Naive thymus-derived CD4-positive, alpha-beta T cell (primary cell): ENCODE measurements at places on chromosomes 4 and X.

GRCh38 chrX:116226665-116227484, 56.3 kb downstream of the AGTR2 start:
- no peaks in the 10 kb centered on the region for H3K27me3 ChIP-seq
- H3K4me3 ChIP-seq, result no peak overlapping the region

- H3K4me1 ChIP-seq, result no peaks in the 10 kb centered on the region
- no peak overlapping the region for H3K4me3 ChIP-seq
- H3K27ac ChIP-seq, result no peak overlapping the region
- H3K27me3 ChIP-seq, result no peaks in the 10 kb centered on the region
These were observed 72.5 kb upstream of the ATOH1 start for GRCh38 chr4:93756101-93756500.

DNA sequence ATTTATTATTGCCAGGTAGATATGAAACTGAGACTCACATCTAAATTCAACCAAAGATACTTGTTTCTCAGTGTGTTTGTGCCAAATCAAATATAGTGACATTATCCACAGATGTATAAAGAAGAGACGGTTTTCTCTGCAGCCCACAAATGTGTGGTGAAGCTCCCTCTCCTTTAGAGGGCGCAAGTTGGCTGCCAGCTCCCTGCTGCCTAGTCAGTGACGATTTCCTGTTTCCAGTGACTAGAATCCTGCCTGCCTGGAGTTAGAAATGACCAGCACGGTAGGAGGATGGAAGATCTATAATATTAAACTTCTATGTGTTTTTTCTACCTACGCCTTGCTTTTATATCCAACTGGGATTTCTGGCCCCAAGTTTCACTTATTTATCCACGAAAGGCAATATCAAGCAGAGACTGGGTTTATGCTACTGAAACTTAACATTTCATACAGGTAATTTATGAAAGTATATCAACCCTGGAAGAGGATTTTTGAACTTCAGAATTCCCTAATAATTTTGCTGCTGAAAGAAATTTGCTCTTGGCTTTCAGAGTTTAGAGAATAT, 1793.7 kb upstream of the TENM3 start:
- H3K36me3 ChIP-seq, result no peaks in the 10 kb centered on the region
- H3K4me1 ChIP-seq, result no peaks in the 10 kb centered on the region
- H3K27ac ChIP-seq, result no peak overlapping the region
- H3K4me3 ChIP-seq, result no peak overlapping the region

- no peak overlapping the region for H3K27ac ChIP-seq
- H3K27me3 ChIP-seq, result no peaks in the 10 kb centered on the region
- H3K36me3 ChIP-seq, result no peaks in the 10 kb centered on the region
- no peak overlapping the region for H3K4me3 ChIP-seq
- H3K4me1 ChIP-seq, result no peaks in the 10 kb centered on the region
- DNase-seq, result no peak
These were observed 68.5 kb downstream of the METTL14 start for GRCh38 chr4:118753685-118754084.

DNA sequence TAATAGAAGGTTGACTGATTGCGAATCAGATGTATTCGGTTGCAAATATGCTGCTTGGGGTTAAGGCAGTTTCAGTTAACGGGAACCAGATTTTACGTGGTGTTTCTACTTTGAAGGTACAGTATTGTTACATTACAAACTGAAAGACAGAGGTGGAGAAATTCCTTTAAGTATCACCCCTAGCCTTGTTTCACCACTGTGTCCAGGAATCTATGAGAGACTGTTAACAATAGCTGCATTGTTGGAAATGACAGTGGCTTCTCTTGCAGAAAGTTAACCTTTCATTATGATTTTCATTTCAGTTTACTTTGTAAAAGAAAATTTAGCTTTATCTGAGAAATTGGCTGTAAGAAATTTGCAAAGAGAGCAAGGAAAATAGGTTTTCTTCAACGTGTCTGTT, 2.6 kb downstream of the CDKL5 start:
- no peak overlapping the region for H3K27ac ChIP-seq
- H3K4me3 ChIP-seq, result no peak overlapping the region
- DNase-seq, result no peak
- peaks cover 5% of the 10 kb centered on the region for H3K4me1 ChIP-seq

DNA sequence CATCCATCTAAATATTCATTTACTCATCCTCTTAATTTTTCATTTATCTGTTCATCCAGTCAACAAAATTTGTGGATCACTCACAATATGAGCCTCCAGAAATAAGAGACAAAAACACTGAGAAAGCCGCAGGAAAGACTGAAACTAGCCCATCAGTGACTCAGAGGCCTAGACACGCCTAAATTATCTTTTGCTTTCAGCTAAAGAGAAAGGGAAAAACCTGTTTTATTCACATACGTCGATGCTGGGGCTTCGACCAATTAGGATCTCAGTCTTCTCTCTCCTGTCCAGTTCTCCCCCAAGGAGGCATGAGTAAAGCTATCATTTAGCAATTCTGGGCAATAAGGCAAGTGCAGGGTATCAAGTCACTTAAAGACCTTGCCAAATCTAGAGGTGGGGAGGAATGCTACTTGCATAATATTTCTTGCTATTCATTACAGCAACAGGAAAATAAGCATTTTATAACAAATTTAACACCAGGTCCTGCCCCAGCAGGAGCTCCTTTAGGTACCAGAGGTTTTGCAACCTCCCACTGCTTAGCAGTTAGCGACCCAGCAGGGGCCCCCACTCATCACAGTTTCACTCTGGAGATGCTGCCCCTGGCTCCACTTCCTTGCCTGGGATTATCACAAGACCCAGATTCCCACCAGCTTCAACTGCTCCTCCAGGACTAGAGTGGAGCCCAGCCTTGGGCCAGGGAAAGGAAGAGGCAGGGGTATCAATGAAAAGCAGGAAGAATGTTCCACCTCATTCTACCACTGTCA, 30.1 kb upstream of the TMEM154 start:
- H3K4me3 ChIP-seq, result no peak overlapping the region
- no peaks in the 10 kb centered on the region for H3K27me3 ChIP-seq
- H3K36me3 ChIP-seq, result no peaks in the 10 kb centered on the region
- no peaks in the 10 kb centered on the region for H3K4me1 ChIP-seq

DNA sequence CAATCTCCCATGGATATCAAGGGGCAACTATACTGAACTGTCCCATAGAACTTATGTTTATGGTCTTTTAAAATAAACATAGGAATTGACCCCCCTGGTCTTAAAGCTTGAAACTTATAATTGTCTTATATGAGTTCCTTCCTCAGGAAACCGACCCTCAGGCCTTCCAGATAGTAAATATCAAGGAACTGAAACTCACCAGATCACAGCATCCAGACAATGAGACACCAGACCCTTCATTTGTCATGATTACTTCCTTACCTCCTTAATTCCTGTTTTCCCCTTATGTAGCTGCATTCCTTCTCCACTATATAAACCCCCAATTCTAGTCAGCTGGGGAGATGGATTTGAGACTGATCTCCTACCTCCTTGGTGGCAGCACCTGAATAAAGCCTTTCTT, 94.8 kb upstream of the GRPR start:
- no peaks in the 10 kb centered on the region for H3K4me1 ChIP-seq
- no peaks in the 10 kb centered on the region for H3K36me3 ChIP-seq
- no peak overlapping the region for H3K4me3 ChIP-seq

DNA sequence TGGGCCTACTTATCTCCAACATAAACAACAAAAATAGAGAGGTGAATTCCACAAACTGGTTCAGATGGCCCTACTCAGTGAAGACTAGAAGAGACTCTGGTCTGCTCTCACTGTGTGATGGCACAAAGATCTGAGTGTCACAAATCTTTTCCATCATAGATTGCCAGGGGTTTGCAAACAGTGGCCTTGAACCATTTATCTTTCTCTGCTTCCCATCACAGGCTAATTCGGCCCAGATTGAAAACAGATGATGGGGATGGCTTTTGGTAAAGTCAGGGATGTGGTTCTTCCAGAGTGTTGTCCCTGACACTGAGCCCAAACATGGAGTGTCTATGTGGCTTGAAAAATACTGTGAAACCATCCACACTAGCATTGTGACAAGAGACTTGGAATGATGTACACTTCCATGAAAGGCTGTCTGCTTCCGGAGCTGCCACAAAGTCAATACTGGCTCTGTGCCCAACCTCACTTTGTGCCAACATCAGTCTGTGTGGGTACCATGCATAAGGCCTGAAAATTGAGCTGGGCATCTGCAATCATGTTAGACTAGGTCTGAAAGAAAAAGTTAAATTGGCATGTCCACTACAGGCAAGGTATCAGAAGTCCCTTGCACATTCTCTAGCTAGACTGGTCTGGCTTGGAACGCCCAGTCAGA, 25.2 kb upstream of the PLAC1 start:
- no peak overlapping the region for H3K4me3 ChIP-seq
- H3K27me3 ChIP-seq, result no peaks in the 10 kb centered on the region
- no peak overlapping the region for H3K27ac ChIP-seq
- H3K4me1 ChIP-seq, result no peaks in the 10 kb centered on the region

DNA sequence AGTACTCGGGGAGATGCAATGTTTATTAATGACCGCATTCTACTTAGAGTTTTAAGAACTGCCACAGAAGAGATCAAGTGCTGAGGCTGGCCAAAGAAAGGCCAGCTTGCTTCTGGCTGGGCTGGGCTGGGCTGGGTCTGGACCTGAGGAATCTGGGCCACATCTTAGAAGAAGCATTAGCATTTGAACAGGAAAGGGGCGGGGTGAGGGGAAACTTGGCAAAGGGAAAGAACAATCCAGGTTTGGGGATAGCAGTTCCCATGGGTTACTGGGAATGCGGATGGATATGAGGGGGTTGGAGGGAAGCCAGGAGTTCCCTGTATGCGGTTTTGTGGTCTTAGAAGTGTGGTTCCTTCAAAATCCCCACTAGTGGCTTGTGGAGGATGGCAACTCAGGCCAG, 83.3 kb downstream of the CLDN34 start:
- H3K36me3 ChIP-seq, result no peaks in the 10 kb centered on the region
- no peaks in the 10 kb centered on the region for H3K4me1 ChIP-seq
- no peak for DNase-seq
- H3K27ac ChIP-seq, result no peak overlapping the region

DNA sequence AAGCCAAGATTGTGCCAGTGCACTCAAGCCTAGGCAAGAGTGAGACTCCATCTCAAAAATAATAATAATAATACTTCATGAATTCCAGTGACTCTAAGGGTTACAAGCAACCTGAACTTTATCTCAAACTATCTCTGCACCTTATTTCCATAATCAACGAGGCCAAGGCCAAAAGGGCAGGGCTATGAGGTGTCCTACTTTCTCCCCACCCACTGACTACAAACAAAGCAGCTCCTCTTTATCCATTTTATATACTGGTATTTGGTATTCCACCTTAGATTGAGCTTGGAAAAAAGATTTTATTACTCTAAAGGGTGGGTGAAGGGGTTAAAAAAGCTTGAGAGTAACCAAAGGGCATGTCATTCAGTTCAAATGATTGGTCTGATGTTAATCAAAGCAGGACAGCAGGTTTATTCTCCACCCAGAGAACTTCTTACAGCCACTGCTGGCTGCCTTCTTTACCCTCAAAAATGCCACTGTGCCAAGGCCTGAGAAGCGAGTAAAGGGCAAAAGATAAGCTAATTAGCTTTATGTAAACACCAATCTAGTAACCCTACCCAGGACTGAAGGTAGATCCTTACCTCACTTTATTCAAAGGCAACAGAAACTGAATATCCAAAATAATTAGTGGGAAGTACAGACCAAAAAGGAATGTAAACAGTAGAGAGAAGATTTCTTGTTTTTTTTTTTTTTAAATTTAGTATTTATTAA, 28.2 kb downstream of the APOO start:
- H3K4me3 ChIP-seq, result no peak overlapping the region
- no peaks in the 10 kb centered on the region for H3K27me3 ChIP-seq
- H3K36me3 ChIP-seq, result no peaks in the 10 kb centered on the region
- H3K27ac ChIP-seq, result no peak overlapping the region

- DNase-seq, result no peak
- peaks cover 4% of the 10 kb centered on the region for H3K36me3 ChIP-seq
- H3K4me3 ChIP-seq, result peak overlapping the region; percentile 87
- H3K27ac ChIP-seq, result peak overlapping the region; percentile 100
- H3K27me3 ChIP-seq, result no peaks in the 10 kb centered on the region
These were observed 1.1 kb upstream of the CUL4B start for GRCh38 chrX:120561634-120562568.

DNA sequence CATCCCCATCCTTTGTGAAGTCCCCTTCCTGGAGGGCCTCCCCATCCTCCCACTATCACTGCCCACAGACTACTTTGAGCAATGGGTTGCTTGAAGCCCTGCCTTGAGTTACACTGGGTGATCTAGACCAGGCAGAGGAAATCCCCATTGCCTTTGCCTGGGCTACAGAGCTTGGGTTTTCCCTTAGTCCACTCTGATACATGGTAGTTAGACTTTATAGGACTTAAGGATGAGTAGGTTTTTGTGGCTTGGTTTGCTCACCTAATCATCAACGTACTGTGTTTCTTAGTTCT, 56.6 kb downstream of the TMEM131L start:
- DNase-seq, result peak; percentile 11
- peak overlapping the region; percentile 50 for H3K4me3 ChIP-seq
- H3K36me3 ChIP-seq, result no peaks in the 10 kb centered on the region
- peak overlapping the region; percentile 68 for H3K27ac ChIP-seq
- no peaks in the 10 kb centered on the region for H3K27me3 ChIP-seq

- H3K4me1 ChIP-seq, result no peaks in the 10 kb centered on the region
- H3K4me3 ChIP-seq, result no peak overlapping the region
- no peaks in the 10 kb centered on the region for H3K36me3 ChIP-seq
- DNase-seq, result no peak
- no peak overlapping the region for H3K27ac ChIP-seq
These were observed 1427.2 kb downstream of the STIM2 start for GRCh38 chr4:28287831-28288233.

DNA sequence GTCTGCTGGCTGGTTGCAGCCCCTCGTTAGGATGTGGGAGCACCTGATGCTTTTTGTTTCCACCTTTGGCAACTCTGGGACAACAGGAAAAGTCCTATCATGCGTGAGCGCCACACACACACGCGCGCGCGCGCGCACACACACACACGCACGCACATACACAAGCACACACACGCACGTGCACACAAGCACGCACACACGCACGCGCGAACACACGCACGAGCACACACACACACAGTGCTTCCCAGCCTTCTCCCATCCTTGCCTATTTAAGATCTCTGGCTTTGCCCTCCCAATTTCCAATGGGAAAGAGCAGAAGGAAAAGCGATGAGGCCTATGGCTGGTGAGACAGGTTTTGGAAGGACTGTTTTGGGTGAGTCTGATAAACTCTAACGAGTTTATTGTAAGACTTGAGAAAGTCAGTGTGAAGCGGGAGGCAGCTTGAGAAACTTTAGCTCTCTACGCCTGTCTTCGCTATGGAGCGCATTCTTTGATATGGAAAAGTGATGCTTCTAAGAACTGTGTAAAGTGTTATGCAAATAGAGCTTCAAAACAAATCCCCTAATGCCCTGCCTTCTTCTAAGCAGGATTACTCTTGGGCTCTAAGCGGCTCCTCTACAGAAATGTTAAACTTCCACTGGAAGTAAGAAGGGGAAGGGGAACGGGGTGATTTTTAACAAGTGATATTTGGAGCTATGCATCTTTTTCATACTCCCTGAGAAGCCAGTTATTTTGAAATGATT, 11.8 kb downstream of the SUPT20HL1 start:
- no peaks in the 10 kb centered on the region for H3K27me3 ChIP-seq
- DNase-seq, result no peak
- no peak overlapping the region for H3K4me3 ChIP-seq
- no peaks in the 10 kb centered on the region for H3K36me3 ChIP-seq
- H3K27ac ChIP-seq, result no peak overlapping the region

- peaks cover 12% of the 10 kb centered on the region for H3K4me1 ChIP-seq
- no peaks in the 10 kb centered on the region for H3K36me3 ChIP-seq
- no peaks in the 10 kb centered on the region for H3K27me3 ChIP-seq
- no peak for DNase-seq
These were observed 452.3 kb downstream of the MID1IP1 start for GRCh38 chrX:39253551-39253950.
